Fibroblast of lung (primary cell): ENCODE measurements at places on chromosomes 7 and 10. TPM values are rescaled to one million over a fixed set of nuclear protein-coding genes. Genes with fewer than 3 reads are reported as not detected.

SLC26A3 gene
- total RNA-seq: not detected in 2 replicates

FAM131B gene
- 3.8 and 4.4 TPM in 2 replicates for total RNA-seq

SNX10 gene
- under 0.01 and 0.26 TPM in 2 replicates for total RNA-seq

ELFN1 gene
- total RNA-seq: 0.33 and 0.51 TPM in 2 replicates

ATP5MK gene
- 148 and 155 TPM in 2 replicates for total RNA-seq

GRID2IP gene
- not detected in 2 replicates for total RNA-seq

AGAP4 gene
- 1.8 and 3.3 TPM in 2 replicates for total RNA-seq

TRDMT1 gene
- 4.4 and 5.8 TPM in 2 replicates for total RNA-seq

PRSS37 gene
- not detected in 2 replicates for total RNA-seq

ASB10 gene
- not detected in 2 replicates for total RNA-seq

DRGX gene
- not detected in 2 replicates for total RNA-seq
